ENCODE measurements at places on chromosomes 6 and 20.

DNA sequence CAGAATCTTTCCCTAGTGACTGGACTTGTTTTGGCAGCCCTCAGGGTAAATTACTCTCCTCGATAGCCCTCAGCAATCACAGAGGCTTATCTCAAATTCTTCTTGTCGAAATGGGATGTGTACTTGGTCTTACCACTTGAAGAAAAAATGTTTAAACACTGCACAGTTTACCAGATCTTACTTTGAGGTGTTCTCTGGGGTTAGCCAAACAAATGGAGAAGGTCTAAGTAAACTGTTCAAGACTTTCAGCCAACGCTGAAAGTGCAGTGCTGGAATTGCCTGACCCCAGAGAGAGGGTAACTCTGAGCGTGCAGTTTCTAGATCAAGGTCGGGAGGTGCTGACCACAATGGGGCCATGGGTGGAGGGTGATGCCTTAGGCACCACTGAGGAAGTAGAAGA is 39.2 kb downstream of the MYLIP start:
- peak; percentile 6 for DNase-seq

DNA sequence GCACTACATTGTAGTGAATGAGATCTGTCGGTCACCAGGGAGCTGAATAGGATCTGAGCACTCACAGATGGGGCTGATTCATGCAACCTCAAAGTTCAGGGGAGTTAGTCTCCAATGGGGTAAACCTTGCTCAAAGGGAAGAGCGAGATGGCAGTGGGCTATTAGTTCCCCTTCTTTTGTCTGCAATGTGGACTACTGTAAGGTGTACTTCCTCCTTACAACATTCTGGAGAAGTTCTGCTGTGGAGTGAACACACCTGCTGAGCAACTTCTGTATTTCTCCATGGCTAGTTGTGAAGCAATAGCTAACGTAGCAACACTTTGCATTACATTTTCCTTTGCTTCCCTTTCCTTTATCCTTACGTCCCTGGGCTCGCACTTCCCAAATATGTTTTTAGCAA is 134.3 kb upstream of the B3GAT2 start:
- DNase-seq: no peak

DNA sequence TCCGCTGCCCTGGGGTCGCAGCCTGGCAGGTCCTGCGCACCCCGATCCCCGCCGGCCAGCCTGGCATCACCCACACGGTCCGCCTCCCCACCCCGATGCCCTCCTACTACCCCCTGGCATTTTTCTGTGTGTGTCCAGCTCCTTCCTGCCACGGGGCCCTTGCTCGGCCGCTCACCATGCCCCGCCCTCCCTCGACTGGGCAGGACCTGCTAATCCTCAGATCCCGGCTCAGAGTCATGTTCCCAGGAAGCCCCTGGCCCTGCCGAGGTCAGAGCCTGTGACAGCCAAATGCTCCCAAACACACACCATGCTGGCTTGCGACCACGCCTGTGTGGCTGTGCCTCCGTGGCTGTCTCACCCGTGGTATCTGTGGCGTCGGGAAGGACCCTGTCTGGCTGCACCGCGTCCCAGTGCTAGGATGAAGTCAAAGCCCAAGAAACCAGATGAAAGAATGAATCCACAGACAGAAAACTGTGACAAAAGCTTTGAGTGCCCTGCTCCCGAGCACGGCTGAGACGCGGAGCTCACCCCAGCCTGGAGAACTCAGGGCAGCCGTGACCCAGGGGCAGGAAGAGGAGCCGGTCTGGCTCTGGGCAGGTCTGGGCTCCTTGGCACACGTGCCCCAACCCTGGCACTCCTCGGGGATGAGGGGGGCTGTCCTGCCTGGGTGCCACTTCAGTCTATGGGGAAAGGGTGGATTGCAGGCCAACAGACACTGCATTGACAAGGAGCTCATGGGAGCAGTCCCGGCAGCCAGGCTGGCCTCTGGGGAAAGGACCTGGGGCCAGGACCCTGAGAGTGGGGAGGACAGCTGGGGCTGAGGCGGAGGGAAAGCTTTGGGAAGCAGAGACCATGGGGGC is 20.8 kb upstream of the SLCO4A1 start:
- DNase-seq: no peak

GRCh38 chr6:29641430-29642148 is 8.6 kb upstream of the GABBR1 start:
- no peak for DNase-seq

DNA sequence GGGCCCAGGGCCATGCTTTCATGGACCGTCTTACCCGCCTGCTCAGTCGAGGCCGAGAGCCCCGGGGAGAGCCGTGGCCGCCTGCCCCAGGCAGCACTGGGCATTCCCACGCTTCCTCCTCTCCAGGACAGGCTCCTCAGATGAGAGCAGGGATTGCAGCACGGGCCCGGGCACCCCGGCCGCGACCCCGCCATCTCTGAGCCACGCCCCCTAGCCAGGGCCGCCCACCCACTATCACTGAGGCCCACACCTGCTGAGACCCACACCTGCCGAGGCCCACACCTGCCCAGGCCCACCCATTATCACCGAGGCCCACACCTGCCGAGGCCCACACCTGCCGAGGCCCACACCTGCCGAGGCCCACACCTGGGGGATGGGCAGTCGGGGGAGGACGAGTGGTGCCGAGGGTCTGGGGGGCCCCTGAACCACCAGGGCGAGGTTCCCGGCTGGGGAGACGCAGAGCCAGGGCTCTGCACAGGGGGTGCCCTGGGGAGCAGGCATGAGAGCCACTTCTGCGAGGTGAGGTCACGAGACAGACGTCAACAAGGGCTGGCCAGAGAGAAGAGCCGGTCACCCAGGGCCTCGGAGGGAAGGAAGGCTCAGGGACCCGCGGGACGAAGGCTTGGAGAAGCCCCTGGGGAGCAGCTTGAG is 235.6 kb downstream of the ERMARD start:
- DNase-seq: no peak

- DNase-seq: no peak
Measured at GRCh38 chr20:35681960-35682359, 17.2 kb downstream of the NFS1 start.

DNA sequence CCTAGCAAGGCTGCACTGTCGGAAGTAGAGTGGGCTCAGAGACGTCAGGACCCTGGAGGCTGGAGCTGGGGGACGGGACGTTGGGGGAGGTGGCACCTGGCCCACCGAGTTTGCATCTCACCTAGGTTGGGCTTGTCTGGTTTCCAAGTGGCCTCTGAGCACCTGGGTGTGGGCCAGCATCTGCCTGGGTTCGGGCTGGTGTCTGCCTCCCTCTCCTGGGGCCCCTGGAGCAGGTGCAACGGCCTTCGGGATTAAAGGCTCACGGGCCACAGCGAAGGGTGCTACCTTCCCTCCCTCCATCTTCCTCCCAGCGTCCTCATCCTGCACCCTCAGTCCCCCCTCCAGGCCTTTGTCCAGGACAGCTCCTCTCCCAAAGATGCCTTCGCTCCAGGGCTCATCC is 6.0 kb downstream of the HRH3 start:
- no peak for DNase-seq

DNA sequence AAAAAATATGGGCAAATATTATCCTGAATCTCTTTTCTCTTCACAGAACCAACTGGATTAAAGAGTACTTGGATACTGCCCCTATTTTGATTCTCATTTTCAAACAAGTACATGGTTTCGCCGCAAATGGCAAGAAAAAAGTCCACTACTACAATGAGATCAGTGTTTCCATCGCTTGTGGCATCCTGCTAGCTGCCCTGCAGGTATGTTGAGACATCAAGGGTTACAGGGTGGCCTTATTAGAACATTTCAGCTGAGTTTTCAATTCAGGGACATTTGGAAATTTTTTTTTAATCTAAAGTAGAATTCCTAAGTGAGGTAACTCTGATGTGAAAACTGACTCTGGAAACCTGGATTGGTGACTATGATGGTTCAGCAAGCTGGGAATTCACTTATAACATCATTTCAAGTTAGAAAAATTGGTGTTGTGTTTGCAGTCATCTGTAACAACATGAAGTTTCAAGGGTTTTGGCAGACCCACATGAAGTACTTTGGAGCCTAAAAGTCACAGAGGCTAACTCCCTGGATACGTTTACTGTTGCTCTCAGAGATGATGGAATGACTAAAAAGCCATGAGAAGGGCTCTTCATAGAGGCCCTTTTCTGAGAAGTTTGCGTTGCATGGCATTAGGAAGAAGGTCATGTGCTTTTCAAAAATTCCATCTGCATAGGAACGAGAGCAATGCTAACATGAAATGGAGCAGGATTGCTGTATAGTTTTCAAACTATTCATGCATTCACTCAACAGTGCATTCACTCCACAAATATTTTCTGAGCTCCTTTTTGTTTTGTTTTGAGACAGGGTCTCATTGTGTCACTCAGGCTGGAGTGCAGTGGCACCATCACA is 25.5 kb downstream of the IYD start:
- DNase-seq: no peak

Measured in NK-92 treated with Interleukin-12 subunit alpha and Interleukin-12 subunit beta, amount 100 ng/mL, for 24 hours (cell line).